NCI-H226 (cell line): ENCODE measurements at places on chromosomes 2 and 18.
A peak's percentile ranks its signal among the peaks of the same experiment; 100 is the strongest.

DNA sequence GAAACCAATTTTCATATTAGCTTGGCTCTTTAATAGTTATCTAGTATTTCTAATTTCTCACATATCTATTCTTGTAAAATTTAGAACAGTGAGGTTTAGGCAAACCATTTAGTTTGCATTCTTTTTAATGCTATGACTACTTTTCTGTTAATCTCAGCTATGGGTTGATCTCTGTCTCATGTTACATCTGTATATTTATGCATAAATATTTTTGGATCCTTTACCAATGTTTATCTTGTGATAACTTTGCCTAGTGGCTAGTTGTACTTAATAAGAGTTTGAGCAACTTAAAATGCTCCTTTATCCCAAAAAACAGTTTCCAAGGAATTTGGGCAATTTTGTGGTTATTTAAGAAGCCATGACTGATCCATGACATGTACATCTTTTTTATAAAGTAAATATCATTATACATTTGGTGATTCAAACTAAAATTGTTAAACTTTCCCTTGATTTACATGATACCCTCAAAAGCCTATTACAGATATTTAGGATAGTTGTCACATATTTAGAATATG lies 86.3 kb downstream of the R3HDM1 start:
- DNase-seq = no peak

GRCh38 chr2:135551356-135551755 lies 20.1 kb downstream of the R3HDM1 start:
- no peak for DNase-seq

- DNase-seq = no peak
Observed at GRCh38 chr2:175836361-175836760, 165.7 kb downstream of the LNPK start.

- DNase-seq = no peak
Observed at GRCh38 chr2:7241041-7241745, 324.0 kb downstream of the RNF144A start.

DNA sequence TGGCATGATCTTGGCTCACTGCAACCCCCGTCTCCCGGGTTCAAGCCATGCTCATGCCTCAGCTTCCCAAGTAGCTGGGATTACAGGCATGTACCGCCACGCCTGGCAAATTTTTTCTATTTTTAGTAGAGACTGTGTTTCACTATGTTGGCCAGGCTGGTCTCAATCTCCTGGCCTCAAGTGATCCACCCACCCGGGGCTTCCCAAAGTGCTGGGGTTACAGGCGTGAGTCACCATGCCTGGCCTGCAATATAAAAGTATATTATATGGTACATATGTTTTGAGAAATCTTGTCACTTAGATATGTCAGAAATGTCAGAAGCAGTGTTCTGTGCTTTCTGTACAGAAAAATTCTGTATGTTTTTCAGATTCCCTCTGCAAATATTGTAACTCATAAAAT lies 19.2 kb upstream of the XPO1 start:
- no peak for DNase-seq

DNA sequence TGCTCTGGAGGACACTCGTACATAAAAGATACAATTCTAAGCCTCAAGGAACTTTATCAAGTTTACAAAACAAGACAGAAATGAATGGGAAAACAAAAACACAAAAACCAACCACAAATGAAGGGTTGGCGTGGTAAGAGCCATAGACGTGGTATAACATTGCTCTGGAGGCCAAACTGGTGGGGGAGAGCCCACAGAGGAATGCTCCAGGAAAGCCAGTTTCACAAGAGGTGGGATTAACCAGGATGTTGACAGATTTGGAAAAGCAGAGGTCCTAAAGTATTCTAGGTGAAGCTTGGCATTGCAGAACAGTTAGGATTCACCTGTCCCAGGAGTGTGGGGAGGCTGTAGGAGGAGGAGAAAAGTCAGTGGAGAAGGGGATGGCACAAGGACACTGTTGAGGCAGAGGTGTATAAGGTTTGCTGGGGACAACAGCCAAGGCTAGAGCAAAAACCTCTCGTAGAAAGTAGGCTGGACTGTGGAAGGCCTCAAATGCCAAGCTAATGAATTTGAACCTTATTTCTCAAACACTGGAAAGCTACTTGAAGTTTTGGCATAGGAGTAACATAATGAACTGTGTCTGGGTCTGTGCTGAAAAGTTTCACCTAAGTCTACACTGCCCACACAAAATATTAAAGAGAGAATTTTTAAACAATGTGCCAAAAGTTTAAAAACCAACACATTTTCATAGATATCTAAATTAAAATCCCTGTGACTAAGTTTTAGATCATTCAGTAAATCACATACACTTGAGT lies 135.1 kb downstream of the THADA start:
- no peak for DNase-seq

DNA sequence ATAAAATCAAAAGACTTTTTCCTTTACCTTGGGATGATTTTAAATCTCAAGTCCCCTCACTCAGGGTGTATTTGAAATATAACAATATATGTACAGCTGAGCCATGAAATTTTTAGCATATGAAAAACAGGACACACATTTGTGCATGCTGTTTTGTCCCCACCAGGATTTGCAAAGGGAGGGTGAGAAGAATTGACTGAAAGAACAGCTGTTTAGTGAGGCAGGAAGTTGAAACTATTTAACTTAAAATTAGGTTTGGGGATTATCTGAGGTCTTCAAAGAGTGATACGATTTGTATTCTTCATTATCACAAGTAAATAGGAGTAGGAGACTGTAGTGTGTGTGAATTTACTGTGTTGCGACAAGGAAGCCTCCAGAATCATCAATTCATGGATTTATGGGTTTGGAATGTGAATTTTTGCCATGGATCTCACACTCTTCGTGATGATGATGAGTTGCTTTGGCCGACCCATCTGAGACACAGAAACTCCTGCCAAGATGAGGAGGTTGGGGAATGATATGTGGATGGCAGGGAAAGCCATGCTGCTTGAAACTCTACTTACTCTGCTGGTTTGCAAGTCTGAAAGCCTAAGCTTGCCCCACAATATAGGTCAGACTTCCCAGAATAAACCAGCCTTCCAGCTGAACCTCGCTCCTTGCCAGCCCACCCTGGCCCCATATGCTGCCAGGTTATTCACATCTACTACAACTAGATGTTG lies 31.0 kb upstream of the SPATS2L start:
- DNase-seq = no peak

DNA sequence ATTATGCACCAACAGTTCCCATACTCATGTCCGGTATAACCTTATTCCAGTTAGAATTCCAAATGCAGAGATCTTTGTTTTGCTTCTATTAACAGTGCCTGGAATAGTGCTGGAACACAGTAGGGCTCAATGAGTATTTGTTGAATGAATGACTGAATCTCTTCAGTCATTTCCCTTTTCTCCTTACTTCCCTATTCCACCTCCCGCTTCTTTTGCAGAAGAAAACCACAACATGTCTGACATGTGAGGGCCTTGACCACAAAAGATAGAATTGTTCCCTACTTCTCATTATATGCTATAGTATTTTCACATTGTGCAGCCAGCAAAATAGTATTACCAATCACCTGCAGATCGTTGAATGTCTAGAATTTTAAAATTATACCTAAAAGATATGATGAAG lies 19.5 kb upstream of the HNRNPLL start:
- DNase-seq = peak; percentile 19

- DNase-seq = no peak
Observed at GRCh38 chr18:75360215-75360614, 67.3 kb downstream of the SMIM21 start.

DNA sequence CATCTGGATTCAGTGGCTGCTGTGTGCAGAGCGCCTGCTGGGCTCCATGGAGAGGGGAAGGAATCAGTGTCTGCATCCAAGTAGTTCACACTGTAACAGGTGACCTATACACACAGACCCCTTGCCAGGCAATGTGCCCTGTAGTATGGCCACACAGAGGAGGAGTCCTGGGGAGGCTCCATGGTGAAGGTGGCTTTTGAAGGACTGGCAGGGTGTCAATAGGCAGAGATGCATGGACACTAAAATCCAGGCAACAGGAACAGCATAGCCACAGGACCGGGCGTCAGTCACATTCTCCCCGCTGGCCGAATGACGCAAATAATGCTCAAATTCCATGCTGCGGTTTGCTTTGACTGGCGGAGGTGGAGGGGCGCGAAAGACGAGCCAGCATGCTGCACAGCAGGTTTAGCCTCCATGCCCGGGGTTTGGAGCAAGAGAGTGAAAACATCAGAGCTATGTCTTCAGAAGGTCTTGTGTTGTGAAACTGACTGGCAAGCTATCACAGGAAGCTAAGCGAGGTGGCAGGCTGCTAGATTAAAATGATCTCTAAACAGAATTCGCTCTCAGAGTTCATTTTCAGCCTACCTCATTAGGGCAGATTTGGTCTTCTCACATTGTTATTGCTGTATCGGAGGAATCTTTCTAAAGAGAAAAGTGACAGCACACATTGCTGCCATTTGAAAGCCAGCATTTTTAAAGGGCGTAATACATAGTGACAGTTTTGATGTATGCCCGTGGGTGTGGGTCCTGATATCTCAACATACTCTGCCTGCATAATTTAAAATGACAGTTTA lies 1.2 kb upstream of the CHMP1B start:
- peak; percentile 66 for DNase-seq

DNA sequence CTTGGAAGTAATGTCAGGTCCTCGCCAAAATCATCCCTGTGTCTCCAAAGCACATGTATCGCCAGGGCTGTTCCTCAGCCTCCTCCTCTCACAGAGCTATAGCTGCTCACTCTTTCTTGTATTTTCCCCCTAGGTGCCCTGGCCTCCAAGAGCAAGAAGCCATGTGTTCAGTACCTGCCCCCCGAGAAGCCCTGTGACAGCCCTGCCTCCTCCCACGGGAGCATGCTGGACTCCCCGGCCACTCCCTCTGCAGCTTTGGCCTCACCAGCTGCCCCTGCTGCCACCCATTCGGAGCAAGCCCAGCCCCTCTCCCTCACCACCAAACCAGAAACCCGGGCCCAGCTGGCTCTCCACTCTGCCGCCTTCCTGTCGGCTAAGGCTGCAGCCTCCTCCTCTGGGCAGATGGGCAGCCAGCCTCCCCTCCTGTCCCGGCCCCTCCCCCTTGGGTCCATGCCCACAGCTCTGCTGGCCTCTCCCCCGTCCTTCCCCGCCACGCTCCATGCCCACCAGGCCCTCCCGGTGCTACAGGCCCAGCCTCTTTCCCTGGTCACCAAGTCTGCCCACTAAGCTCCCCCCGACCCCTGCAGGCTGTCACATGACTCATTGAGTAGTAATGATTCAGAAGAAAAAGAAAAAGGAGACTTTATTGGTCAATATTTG lies 18.8 kb downstream of the TGOLN2 start:
- DNase-seq = peak; percentile 79

- no peak for DNase-seq
Observed at GRCh38 chr2:105468582-105469042, 69.8 kb upstream of the FHL2 start.

- DNase-seq = no peak
Observed at GRCh38 chr18:63192885-63193349, 126.7 kb downstream of the BCL2 start.

GRCh38 chr2:67038195-67038594 lies 358.9 kb upstream of the ETAA1 start:
- DNase-seq = no peak

DNA sequence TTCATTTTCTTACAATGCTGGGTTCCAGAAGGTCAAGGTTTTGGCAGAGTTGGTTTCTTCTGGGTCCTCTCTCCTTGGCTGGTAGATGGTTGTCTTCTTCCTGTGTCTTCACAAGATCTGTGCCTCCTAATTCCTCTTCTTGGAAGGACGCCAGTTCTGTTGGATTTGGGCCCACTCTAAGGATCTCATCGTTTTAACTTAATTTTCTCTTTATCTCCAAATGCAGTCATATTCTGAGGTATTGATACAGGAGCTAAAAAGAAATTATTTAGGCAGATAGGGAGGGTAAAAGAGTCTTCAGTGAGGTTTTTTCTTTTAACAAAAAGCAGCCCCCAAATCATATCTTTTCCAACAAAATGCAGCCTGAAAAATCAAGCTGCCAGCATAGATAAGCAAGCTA lies 998.4 kb downstream of the SOCS6 start:
- no peak for DNase-seq

DNA sequence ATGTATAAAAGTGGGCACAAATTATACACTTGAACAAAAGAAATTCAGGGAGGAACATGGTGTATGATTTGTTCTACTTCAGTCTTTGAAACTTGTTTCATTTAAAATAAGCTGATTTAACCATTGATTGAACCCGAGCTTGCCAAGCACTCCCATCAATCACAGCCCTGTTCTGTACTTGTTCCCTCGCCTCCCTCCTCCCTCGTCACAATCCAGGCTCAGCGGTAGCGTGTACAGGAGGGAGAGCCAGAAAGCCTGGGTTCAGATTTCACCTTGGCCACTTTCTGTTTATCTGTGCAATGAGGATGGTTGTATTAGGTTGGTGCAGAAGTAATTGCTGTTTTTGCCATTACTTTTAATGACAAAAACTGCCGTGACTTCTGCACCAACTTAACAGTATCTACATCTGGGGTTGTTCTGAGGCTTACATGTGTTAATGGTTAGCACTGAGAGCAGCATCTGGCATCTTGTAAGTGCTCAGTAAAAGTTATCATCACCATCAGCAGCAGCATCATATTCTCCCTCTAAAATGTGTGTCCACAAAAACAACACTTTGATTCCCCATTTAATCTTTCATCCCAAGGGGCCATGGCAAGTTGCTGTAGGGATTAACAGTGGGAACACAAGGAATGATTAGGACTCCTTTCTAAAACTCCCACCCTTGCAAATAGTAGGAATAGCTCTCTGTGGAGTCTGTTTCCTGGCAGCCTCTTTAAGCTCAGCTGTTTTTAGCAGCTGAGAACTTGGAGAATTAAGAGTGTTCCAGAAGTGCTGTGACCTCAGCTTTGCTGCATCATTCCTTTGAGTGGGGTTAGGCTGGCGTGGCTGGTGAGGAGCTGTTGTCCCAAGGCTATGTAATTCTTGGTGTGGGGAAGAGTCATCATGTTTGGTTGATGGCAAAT lies 4.7 kb downstream of the DPYSL5 start:
- DNase-seq = no peak

DNA sequence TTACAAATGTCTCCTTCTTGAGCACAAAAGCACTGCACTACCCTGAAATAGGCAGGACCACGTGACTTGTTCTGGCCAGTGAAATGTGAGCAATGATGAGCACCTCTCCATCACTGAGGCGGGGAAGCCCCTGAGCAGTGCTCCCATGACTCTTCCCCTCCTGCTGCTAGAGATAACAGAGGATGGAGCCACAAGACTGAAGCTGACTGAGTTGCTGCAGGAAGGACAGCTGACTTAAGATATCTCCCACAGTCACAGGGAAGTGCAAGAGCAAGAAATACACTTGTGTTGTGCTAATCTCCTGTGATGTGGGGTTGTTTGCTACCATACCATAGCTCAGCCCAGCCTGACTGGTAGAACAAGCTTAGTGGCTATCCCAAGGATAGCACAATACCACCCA lies 38.7 kb downstream of the STK39 start:
- peak; percentile 12 for DNase-seq

DNA sequence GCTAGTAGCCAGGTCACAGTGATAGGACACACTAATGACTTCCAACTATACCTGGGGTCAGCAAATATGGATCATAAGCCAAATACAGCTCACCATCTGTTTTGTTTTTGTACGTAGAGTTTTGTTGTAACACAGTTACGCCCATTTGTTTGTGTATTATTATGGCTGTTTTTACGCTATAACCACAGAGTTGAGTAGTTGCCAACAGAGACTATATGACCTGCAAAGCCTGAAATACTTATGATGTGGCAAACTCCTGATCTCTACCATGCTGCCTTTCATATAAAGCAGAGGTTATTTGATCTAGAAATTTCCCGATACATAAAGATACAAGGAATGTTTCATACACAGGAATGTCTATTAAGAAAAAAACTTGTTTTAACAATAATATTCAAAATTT lies 152.2 kb downstream of the HNMT start:
- DNase-seq = no peak
